ENCODE measurements at places on chromosomes 4 and X.

GRCh38 chr4:98657531-98658286 is 702 bp downstream of the TSPAN5 start:
- peak; percentile 54 for DNase-seq

DNA sequence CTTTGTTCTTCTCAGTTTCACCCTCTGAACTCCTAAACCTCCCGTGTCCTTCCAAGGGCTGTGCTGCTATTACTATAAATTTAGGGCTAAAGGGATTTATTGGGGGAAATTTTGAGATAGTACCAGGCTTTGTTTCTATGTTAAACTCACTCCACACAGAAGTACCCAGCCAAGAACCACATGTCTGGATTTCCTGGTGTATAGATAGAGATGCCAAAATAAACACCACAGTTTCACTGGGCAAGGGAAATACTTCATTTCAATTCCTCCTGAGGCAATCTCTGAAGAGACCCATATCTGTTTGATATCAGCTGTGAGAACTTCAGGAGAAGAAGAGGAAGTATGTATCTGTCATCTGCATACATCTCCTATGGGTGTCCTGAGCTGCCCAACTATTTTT is 21.7 kb upstream of the CLNK start:
- DNase-seq, result no peak

GRCh38 chr4:107862658-107863057 is 37.9 kb downstream of the SGMS2 start:
- DNase-seq, result no peak

DNA sequence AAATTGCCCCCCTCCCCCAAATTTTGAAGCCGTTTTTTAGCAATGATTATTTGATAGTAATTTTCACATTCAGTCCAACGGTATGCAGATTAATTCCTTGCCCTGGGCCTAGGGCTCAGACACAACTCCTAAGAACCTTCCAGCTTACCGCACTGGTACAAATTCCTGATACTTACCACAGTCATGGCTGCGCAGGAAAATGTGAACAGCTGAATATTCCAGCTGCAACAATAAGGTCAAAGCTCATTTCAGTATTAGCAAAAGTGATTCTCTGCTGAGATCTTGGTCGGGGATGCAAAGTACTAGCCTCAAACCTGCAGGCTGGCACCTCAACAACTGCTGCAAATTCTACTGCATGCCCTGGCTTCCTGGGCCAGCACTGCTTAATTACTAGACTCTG is 3.0 kb downstream of the ATP11C start:
- no peak for DNase-seq

DNA sequence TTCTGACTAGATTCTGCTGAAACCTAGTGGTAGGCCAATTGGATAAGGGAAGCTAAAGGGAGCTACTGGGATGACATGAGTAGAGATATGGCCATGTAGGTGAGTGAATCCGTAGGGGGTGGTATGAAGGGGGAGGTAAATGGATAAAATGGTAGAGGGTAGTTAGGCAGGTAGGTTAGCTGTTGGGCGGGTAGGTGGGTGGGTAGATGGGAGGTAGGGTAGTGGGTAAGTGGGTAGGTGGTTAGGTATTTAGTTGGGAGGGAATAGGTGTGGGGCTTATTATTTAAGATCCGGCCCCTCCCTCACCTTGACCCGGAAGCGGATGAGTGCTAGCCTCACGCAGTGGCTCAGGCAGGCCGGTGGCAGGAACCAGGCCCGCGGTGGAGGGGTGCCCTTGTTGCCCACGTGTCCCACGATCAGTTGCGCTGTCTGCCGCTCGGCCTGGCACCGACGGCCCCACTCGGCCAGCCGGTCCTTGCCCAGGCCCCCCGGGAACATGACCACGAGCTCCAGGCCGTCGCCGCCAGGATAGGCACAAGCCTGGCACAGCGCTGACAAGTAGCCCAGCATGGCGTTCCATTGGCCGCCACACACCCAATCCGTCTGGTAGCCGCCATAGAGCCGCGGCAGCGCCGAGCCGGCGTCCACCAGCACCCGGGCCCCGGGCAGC is 725 bp downstream of the FAM120C start:
- peak; percentile 74 for DNase-seq

GRCh38 chrX:53716328-53717088 is 30.0 kb upstream of the HUWE1 start:
- peak; percentile 51 for DNase-seq
